CD4-positive, alpha-beta T cell treated with Interferon alpha-2 for 1 hour (primary cell): ENCODE measurements at places on chromosomes 7 and 10.

DNA sequence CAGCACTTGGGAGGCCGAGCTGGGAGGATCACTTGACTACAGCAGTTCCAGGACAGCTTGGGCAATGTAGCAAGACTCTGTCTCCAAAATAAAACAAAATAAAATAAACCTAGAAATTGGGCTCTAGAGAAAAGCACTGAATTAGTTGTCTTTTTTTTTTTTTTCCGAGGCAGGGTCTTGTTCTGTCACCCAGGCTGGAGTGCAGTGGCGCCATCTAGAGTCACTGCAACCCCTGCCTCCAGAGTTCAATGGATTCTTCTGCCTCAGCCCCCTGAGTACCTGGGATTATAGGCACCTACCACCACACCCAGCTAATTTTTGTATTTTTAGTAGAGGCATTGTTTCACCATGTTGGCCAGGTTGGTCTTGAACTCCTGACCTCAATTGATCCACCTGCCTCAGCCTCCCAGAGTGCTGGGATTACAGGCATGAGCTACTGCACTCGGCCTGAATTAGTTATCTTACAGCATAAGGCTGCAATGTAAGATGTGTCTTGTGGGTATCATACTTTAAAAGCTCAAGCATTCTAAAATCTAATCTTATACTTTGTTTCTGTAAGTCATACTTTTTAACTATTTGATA lies 12.8 kb downstream of the MEIG1 start:
- DNase-seq = peak; percentile 64

- no peak for DNase-seq
Measured at GRCh38 chr7:15839416-15840100, 153.1 kb upstream of the MEOX2 start.

GRCh38 chr10:327889-328852 lies 192.9 kb downstream of the ZMYND11 start:
- DNase-seq = no peak

DNA sequence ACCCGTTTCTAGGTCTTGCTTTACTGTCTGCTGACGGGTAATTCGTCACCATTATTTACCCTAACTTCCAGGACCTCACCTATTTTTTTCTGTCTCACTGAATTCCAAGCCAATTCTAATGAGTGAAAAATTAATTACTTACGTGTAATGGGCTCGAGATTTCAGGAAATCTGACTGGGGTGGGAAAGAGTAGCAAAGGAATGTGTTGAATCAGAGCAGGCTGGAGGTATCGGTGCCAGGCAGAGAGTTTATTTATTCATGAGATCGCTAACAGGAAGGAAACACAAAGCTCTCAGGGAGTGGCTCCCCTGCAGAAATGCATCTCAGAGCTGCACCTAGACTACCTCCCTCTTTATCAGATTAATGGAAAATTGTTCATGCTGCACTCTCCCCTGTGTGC lies 4.0 kb upstream of the DIP2C start:
- no peak for DNase-seq

- no peak for DNase-seq
Measured at GRCh38 chr10:46323176-46323575, 36.4 kb downstream of the ANTXRL start.

- DNase-seq = no peak
Measured at GRCh38 chr7:12244129-12244528, 33.0 kb downstream of the TMEM106B start.

DNA sequence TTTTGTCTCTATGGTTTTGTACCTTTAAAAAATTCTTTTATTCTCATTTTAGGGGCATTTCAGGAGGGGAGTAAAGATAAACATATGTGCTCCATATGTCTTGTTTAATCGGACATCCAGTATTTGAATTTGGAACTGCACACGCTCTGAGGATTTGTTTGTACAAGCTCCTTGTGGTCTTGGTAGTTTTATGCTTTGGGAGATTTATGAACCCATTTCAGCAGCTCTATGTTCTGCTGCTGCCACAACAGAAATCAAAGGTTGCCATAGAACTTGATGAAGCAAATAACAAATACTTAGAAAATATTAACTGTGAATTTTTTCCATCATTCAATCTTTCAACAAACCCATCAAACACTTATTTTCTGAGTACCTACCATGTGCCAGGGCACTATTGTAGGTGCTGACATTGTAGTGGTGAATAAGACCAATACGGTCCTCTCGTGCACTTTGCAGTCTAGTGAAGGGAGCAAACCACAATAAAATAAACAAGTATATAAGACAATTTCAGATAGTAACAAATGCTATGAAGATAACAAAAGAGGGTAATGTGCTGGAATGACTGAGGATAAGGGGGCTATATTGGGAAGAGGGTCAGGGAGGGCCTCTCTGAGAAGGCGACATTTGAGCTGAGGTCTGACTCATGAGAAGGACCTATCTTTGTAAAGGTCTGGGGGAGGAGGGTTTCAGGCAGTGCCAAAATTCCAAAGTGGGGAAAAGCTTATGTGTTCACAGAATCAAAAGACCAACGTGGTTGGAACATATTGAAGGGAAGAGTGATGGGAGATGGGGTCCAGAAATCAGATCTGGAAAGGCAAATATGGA lies 30.4 kb downstream of the MYPN start:
- DNase-seq = no peak

DNA sequence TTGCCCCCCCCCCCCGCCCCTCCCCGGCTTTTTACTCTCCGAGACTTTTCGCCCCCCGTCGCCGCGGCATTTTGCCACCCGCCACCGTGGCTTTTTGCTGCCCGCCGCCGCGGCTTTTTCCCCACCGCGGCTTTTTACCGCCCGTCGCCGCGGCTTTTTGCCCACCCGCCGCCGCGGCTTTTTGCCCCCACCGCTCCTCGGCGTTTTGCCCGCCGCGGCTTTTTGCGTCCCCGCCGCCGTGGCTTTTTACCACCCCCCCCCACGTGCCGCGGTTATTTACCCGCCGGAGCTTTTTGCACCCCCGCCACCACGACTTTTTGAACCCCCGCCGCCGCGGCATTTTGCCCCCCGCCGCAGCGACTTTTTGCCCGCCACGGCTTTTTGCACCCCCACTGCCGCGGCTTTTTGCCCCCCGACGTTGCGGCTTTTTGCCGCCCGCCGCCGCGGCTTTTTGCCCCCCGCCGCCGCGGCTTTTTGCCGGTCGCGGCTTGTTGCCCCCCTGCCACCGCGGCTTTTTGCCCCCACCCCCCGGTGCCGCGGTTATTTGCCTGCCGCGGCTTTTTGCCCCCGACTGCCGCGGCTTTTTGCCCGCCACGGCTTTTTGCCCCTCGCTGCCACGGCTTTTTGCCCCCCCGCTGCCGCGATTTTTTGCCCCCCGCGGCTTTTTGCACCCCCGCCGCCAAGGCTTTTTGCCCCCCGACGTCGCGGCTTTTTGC lies 461.1 kb downstream of the ZNF33B start:
- DNase-seq = no peak

DNA sequence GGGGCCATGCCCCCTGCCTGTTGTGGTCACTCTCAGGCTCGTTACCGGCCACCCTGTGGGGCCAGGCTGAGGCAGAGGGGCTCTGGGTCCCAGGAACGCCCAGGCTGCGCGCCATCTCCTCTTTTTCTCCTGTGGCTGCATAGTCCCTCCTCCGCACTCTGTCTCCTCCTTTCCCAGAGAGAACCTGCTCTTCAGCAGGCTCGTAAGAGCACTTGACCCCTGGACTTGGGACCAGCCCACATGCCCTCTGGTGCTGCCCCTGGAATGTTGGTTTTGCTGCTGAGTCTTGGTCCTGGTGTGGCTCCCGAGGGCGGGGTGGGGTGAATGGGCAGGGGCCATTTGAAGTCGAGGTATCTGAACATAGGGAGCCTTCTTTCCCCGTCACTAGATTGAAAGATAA lies 6.6 kb upstream of the BHLHA15 start:
- DNase-seq = no peak

GRCh38 chr10:127243490-127244272 lies 47.3 kb upstream of the INSYN2A start:
- peak; percentile 20 for DNase-seq

GRCh38 chr7:139720705-139721231 lies 57.0 kb downstream of the HIPK2 start:
- no peak for DNase-seq

GRCh38 chr10:600876-601659 lies 88.4 kb downstream of the DIP2C start:
- no peak for DNase-seq

DNA sequence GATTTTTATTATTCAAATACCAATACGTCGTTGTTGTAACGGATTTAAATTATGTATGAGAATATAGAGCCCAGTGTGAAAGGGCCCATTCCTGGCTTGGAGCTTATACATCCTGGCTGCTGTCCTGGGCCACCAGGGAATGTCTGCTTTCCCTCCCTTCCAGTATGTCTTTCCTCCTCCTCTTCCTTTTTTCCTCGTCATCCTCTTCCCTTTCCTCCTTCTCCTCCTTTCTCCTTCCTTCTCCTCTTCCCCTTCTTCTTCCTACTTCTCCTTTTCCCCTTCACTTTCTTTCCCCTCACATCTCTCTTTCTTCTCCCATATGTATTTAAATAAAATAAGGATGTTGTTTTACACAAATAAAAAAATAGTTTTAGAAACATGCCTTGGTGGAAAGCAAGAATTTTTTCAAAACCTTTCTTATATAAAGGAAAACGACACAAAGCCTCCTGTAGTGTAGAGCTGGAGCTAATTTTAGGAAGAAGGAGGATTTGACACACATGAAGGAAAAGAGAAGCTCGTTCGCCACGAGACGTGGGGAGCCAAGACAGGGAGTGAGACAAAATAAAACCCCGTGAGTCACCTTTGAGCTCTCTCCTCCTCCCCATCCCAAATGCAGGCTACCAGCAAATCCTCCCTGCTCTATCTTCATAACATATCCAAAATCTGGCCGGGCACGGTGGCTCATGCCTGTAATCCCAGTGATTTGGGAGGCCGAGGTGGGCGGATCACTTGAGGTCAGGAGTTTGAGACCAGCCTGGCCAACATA lies 301.1 kb upstream of the LYZL1 start:
- DNase-seq = no peak

DNA sequence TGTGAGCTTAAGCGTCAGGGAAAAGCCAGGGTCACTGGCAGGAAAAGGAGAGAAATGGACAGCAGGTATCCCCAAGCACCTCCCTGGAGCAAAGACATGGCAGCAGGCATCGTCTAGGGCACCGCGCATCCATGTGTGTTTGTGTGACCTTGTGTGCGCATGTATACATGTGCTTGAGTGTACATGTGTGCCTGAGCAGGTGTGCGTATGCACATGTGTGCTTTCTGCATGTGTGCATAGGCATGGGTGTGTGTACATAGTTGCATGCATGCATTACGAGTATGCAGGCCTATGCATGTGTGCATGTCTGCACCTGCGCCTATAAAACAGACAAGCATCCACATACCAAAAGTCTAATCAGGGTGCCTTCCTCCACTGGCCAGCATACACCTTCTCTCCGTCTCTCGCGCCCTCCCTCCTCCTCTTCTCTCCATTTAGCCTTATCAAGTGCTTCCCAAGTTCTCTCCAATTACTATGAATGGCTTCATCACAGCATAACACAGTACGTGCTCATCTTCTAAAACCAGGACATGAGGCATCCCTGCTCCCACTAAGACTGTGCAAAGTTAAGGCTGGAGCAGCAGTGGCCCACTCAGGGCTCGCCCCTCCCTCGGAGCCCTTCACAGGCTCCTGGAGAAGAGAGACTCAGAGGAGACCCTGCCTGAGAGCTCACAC lies 30.6 kb downstream of the RASGEF1A start:
- DNase-seq = peak; percentile 0

DNA sequence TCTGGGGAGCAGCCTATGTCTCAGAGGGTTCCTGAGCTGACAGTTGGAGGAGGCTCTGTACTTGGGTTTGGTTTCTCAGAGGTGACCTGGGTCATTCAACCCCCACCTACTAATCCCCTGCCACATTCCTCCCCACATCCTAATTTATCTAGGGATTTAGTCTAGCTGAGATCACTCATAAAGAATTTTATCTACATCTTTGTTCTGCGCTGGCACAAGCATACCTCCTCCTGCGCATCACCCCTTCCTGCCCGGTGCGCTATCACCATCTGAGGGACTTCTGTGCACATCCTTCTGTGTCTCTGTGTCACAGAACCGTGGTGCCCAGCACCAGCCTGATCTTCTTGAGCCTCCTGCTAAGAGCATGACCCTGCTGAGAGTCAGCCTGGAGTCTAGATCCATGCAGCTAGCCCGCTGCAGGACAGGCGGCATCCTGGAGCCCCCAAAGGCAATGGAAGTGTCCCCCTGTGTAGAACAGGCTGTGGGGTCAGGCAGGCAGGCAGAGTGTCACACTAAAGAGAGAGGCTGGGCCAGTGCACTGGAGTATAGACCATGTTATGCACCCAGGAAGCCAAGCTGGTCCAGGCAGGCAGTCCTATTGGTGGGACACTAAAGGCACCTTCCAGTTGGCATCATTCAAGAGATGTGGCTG lies 63.6 kb downstream of the ARHGAP22 start:
- no peak for DNase-seq
